ENCODE measurements at places on chromosomes 5 and 9.

GRCh38 chr5:150411245-150411979, 1.3 kb downstream of the CD74 start:
- DNase-seq = no peak

DNA sequence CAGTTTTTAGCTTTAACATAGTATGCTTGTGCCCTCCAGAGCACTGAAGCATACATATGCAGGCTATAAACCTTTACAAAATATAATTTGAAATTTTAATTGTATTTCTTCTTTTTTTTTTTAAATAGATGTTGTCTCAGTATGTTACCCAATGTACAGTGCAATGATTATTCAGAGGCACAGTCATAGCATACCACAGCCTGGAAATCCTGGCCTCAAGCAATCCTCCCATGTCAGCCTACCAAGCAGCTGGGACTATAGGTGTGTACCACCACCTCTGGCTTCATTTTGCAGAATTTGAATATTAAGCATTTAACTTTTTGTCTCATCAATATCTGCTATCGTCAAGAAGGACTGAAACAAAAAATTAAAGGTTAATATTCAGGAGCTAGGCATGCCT, 16.9 kb upstream of the ZNF782 start:
- no peak for DNase-seq

DNA sequence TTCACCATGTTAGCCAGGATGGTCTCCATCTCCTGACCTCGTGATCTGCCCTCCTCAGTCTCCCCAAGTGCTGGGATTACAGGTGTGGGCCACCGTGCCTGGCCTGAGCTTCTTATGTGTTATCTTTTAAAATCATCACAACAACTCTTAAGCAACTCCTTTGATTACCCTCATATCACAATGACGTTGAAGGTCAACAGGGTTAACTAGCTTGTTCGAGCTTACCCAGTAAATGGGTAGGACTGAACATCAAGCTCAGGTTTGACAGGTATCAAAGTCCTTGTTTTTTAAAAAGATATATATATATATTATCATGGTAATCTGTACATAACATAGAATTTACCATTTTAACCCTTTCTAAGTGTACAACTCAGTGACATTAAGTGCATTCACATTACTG, 3.1 kb downstream of the GRXCR2 start:
- no peak for DNase-seq

DNA sequence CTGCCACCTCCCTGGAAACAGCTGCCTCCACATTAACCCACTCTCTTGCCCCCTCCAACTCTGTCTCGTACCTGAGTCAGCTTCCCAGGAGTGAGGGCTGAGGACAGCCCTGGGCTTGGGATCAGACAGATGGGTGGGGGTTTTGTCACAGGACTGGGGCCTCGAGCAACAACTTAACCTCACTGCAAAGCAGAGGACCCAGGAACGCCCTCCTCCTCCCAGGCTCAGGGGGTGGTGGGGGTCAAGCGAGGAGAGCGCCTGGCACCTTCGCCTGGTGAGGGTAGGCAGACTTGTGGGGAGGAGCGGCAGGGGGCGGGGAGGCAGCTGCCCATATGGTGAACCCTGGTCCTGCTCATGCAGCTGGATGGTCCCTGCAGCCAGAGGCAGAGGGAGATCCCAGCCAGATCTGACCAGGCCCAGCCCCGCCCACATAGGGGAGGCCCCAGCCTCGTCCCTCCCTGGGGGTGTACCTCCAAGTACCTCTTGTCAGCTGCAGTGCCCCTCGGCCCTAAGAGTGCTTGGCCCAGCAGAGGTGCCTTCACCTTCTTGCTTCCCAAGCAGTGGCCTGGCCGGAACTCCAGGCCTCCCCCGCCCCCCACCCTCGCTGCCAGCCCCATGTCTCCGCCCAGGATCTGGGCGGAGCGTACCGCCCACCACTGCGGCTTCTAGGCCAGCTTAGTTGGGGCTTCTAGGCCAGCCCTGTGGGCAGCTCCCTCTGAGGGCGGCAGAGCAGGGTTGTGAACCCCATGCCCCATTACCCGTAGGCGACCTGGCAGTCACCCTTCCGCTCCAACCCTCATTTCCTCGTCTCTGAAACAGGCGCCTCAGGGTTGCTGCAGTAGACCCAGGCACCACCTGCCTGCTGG, at the start of gene SARDH:
TSS of gene SARDH (minus strand) at position 579 of the 866 bp plus-strand sequence. CDS start 4,179 bp downstream, outside the sequence.
- DNase-seq = peak; percentile 32

DNA sequence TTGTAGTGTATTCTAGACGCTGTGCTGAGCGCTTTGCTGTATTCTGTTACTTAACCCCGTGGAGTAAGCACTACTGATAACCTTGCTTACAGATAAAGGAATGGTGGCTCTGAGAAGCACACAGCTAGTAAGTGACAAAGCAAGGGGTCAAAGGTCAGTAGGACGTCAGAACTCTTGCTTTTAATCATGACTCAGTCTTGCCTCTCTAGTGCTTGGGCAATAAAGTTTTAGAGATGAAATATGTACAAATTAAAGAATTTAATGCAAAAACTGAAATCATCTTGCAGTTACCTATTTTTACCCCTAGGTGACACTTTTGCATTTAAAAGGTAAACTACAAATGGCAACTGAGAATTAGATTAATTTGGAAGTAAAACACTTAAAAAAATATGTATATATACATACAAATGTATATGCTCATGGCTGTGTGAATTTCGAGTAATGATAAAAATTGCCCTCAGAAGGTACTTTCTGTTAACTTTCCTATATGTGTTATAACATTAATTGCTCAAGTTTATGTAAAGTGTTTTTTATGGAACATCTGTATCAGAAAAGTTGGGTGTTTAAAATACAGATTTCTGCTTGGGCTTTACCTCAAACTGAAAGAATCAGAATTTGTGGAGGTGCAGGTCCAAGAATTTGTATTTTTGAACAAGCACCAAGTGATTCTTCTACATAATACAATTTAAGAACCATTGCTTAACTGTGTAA, 175.1 kb upstream of the DAB2 start:
- DNase-seq = peak; percentile 86

DNA sequence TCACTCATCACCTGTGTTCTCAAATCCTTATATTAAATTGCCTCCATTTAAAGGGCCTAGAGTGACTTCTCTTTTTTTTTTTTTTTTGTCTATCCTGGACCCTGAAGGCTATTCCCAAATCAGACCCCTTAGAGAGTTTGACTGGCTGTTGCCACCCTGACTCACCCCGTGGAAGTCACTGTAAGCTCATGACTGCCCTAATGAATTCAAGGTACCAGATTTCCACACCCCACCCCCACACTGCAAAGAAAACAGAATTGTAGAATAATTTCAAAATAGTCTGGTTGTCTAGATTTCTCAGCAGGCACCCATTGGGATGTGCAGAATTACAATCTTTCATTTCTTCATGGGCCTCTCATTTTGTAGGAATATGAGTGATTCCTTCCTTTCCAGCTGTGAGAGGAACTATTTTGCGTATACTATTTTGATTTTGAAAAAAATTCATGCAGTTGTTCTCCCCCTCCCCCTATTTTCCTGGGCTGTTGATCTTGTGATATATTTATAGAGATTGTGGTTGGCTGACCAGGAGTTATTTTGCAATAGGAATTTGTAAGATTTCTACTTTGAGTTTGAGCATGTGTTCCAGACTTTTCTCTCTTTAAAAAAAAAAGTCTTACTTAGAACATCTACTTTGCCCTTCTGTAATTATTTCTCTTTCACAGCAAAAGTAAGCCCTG, 79.1 kb downstream of the ZNF618 start:
- peak; percentile 82 for DNase-seq

DNA sequence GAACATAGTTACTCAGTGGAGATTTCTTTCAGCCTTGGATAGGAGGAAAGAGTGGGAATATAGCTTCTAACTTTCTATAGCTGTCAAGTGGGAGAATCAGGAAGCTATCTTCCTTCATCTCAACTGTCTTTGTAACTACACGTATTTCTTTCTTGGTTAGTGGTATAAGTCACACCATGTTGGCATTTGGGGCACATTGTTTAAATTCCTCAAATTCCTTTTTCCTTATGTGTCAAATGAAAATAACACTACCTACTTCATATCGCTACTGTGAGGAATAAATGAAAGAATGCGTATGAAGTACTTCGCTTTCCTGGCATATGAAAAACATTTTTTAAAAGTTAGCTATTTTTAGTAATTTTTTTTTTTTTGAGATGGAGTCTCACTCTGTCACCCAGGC, 1082.5 kb upstream of the WWC1 start:
- DNase-seq = no peak

GRCh38 chr9:86767373-86767772, 179.9 kb downstream of the GAS1 start:
- DNase-seq = no peak

DNA sequence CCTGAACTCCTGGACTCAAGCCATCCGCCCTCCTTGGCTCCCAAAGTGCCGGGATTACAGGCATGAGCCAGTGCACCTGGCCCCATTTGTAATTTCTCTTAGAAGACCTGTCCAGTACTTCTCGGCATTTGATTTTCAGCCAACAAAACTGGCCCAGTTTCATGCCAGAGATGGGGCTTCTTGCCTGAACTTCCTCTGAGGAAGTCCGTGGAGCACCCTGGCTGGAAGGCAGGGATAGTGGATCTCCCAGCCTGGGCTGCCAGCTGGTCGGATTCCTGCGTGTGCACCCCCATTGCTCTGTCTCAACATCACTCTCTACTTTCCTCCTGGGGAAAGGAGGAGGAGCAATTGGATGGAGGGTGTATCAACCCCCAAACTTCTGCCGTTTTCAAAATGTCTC, 39.0 kb downstream of the FAM78A start:
- DNase-seq = no peak

DNA sequence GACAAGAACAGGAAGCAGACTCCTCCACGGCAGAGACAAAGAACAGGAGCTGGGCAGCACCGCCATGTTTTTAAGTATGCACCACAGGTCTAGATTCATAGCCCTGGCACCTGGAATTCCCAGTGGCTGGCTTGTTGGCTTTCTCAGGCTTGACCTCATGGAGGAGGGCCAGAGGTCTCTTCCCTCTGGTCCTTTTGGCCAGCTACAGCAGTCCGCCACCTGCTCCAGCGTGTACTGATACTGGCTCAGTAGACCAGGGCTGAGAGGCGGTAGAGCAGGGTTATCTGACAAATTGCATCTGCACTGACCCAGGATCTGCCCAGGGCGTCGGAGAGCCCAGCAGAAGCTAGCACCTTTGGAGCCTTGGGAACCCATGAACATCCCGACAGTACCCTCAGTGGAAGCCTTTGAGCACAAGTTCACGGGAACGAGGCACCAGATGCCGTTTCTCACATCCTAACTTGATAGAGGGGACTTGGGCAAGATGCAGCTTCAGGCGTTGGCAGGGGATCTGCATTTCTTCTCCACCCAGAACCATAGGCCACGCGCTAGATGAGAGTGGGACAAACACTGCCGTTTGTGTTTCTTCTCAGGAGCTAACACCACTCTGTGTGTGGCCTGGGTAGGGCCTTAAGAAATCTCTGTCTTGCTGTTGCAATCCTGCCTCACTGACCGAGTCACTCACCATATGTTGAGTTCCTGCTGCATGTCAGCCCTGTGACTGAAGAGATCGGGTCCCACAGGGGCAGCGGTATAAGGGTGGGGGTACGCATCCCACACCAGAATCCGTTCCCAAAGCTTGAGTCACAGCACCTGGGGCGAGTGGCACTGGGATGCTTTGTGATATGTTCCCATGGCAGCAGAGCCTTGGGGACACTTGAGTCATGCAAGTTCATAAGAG, 90.3 kb upstream of the OTULINL start:
- peak; percentile 91 for DNase-seq

GRCh38 chr9:1340390-1340789, 290.2 kb downstream of the DMRT2 start:
- DNase-seq = no peak

DNA sequence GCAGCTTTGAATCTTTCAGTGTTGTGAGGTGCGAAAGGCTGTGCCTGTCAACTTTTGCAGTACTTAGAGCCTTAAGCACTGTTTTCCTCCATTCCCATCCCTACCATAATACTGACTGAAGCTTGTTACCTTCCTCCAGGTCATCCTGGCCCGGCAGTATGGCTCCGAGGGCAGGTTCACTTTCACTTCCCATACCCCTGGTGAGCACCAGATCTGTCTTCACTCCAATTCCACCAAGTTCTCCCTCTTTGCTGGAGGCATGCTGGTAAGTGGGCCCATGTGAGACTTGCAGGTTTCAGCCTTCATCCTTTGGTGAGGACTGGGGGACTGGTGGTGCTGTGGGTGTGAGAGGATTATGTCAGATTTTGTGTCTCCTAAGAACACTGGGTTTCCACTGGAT, 1.5 kb downstream of the TMED9 start:
- DNase-seq = no peak

DNA sequence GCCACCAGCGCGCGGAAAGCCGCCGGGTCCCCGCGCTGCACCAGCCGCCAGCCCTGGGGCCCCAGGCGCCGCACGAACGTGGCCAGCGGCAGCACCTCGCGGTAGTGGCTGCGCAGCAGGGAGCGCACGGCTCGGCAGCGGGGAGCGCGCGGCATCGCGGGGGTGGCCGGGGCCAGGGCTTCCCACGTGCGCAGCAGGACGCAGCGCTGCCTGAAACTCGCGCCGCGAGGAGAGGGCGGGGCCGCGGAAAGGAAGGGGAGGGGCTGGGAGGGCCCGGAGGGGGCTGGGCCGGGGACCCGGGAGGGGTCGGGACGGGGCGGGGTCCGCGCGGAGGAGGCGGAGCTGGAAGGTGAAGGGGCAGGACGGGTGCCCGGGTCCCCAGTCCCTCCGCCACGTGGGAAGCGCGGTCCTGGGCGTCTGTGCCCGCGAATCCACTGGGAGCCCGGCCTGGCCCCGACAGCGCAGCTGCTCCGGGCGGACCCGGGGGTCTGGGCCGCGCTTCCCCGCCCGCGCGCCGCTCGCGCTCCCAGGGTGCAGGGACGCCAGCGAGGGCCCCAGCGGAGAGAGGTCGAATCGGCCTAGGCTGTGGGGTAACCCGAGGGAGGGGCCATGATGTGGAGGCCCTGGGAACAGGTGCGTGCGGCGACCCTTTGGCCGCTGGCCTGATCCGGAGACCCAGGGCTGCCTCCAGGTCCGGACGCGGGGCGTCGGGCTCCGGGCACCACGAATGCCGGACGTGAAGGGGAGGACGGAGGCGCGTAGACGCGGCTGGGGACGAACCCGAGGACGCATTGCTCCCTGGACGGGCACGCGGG, at the start of gene TERT:
TSS of gene TERT (minus strand) at position 234 of the 815 bp plus-strand sequence. CDS start at position 155, 79 bp downstream.
- DNase-seq = no peak

- DNase-seq = no peak
These were observed 48.2 kb downstream of the CXXC5 start for GRCh38 chr5:139696167-139696893.

DNA sequence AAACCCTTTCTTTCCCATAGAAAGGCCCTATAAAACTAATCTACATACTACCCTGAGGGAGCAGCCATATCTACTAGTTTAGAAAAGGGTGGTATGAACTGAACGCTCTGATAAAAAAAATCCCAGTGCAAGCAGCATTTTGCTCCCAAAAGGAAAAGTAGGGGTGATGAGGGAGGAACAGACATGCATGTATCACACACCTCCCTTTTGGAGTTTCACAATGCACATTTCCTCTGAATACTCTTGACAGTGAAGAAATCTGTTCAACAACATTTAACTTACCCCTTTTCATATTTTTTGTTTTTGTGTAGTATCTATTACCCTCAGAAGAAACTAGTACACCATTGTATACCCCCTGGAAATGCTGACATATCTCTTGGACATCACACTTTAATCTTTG, 411.4 kb downstream of the MAT2B start:
- DNase-seq = no peak

Measured in fibroblast of mammary gland (primary cell).